Anterior cingulate cortex (tissue), 58 donors: ENCODE measurements at places on chromosomes 12 and 14.

- no peak for DNase-seq
These were observed 90.3 kb downstream of the DUSP6 start for GRCh38 chr12:89261982-89262381.

- DNase-seq: no peak
These were observed 132.1 kb downstream of the RAD51B start for GRCh38 chr14:67951529-67952135.

- no peak for DNase-seq
These were observed 12.9 kb upstream of the ASPG start for GRCh38 chr14:104072586-104072985.

DNA sequence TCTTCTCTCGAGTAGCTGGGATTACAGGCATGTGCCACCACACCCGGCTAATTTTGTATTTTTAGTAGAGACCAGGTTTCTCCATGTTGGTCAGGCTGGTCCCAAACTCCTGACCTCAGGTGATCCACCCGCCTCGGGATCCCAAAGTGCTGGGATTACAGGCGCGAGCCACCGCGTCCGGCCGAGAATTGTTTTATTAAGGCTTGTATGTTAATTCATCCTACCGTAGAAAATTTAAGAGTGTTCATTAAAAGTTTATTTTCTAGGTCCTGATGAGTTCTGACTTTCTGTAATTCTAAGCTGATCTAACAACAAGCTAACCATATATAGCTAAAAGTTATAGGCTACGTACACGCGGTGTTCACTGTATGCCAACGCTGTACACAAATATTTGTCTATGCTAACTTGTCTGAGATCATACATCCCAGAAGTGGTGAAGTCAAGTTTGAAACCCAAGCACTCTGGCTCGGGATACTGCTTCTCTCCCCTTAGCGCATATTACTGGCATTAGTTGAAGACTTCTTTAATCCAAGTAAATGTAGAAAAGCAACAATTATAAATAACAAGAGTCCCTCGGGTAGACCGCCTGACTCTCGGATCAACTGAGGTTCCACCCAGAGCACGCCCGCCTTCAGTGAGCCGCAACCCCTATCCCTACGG lies 570 bp upstream of the MRPS35 start:
- no peak for DNase-seq

- DNase-seq: no peak
These were observed 239.8 kb downstream of the KTN1 start for GRCh38 chr14:55819610-55820304.

- DNase-seq: no peak
These were observed 311.5 kb downstream of the NOVA1 start for GRCh38 chr14:26286081-26286912.

GRCh38 chr12:81615026-81615588 lies 144.0 kb downstream of the PPFIA2 start:
- DNase-seq: no peak

DNA sequence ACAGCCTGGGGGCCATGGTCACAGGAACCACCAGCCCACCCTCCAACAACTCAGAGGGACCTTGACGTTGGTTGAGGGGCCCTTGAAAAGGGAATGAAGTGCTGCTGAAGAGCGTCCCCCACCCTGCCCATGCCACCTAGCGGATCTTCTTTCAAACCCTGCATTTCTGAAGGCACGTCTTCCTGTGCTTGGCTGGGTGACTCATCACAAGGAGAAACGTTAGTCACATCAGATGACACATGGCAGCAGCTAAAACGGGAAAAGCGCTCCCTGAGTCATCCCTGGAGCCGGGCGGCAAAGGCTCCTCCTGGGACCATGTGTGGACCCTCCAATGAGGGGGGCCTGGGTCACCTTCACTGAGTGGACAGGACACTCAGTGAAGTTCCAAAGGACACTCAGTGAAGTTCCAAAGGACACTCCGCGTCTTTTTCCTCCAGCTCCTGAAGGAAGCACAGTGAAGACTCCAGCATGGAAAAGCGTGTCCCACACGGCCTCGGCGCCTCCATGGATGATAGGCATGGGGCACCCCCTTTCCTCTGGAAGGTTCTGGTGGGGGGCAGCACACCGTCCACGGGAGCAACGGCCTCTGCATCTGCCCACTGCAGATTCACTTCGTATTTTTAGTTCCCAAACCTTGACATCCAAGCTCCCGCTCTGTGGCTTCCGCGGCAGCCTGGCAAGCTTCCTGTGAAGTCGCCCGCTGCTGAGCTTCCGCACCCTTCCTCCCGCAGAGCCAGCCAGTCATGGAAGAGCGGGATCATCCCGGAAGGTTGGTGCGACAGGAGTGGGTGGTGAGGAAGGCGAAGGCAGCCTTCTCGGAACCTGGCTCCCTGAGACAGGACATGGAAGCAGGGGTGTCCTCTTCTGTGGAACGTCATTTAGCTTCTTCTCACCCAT lies 383.4 kb downstream of the VRK1 start:
- no peak for DNase-seq

DNA sequence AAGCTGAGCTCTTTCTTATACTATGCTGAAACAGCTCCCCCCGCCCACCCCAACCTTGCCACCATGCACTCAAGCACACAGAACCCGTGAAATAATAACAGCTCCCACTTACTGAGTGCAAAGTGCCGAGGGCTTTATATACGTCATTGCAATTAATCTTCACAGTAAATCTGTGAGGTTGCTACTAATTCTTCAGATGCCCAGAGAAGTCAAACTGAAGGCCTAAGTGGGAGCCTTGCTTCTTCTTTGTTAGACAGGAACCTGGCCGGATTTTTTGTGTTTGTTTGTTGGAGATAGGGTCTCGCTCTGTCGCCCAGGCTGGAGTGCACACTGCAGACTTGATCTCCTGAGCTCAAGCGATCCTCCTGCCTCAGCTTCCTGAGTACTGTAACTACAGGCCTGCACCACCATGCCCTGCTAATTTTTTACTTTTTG lies 34.0 kb downstream of the VCPKMT start:
- no peak for DNase-seq

GRCh38 chr14:71588028-71588427 lies 344.2 kb upstream of the RGS6 start:
- no peak for DNase-seq
